SJCRH30 (cell line): ENCODE measurements at places on chromosomes 13 and 19. TPM values are rescaled to one million over a fixed set of nuclear protein-coding genes. Genes with fewer than 3 reads are reported as not detected.
A peak's percentile ranks its signal among the peaks of the same experiment; 100 is the strongest.

Gene GSX1
- not detected in 2 replicates for total RNA-seq

DNA sequence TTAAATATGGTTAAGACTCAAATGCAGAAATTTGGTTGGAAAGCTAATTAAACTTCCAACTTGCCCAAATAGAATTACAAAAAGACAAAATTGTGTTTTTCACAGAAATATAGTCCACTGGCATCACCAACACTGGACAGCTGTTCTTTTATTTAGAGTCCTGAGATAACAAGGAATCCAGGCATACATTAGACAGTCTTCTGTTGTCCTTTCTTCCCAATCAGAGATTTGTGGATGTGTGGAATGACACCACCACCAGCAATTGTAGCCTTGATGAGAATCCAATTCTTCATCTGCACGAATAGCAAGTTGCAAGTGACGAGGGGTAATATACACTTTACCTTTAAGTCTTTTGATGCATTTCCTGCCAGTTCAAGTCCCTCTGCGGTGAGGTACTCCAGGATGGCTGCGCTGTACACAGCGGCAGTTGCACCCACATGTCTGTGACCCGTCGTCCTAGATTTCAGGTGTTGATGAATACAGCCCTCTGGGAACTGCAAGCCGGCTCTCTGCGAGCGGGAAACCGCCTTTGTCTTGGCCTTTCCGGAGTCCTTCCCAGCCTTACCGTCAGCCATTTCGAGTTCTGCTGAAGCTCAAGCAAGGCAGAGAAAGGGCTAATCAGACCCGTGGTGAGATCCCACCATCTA lies 14.7 kb downstream of the UBAC2 start:
- H3K4me1 ChIP-seq, result no peaks in the 10 kb centered on the region
- H3K36me3 ChIP-seq, result no peaks in the 10 kb centered on the region

DNA sequence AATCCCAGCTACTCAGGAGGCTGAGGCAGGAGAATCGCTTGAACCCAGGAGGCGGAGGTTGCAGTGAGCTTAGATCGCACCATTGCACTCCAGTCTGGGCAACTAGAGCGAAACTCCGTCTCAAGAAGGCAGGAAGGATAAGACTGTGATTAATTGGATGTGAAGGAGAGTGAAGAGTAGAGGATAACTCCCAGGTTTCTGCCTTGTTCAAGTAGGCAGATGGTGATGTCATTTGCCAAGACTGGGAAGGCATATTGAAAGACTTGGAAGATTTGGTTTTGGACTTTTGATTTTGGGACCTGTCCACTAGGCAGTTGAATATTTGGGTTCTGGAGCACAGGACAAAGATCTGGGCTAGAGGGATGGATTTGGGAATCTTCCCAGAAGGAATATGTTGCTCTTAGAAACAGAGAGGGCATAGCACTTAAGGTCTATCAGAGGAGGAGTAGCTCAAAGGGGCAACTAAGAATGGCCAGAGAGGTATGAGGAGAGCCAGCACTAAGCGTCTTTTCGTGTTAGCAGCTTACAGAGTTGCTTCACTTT lies 20.0 kb downstream of the GARRE1 start:
- H3K4me3 ChIP-seq, result no peak overlapping the region
- H3K27me3 ChIP-seq, result no peaks in the 10 kb centered on the region
- DNase-seq, result no peak
- 0 out of 2 replicates have a peak, but pooled peaks cover 5% of the 10 kb centered on the region for H3K36me3 ChIP-seq

DNA sequence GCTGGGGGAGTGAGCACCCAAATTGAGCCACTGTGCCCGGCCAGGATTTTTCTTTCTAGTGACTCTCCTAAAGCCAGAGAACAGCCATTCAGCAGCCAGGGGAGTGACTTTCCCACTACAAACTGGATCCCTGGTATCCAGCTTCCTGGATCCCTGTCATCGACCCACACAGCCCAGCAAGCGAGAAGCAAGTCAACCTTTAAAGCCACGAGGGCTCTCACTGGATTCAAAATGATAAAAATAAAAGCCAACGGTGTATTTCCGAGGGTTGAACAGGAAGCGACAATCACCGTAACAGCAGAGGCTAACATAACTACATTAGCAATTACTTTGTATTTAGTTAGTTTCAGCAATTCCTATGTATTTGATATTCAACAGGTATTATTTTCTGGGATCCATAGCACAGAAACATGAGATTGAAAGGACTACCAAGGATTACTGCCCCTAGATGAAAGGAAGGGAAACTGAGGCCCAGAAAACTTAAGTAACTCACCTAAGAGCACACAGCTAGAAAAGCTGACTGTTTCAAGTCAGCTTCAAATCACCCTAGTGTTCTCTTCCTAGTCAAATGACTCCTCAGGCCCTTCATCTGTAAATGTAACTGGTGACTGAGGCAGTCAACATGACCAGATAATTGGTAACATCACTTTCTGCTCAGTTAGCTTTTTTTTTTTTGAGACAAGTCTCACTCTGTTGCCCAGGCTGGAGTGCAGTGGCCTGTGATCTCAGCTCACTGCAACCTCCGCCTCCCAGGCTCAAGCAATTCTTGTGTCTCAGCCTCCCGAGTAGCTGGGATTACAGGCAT lies 2.7 kb downstream of the RFX1 start:
- peaks cover 2% of the 10 kb centered on the region; the same call in 1 of the 2 replicates for H3K36me3 ChIP-seq
- DNase-seq, result no peak
- H3K27ac ChIP-seq, result no peak overlapping the region
- no peaks in the 10 kb centered on the region for H3K4me1 ChIP-seq
- H3K4me3 ChIP-seq, result no peak overlapping the region

DNA sequence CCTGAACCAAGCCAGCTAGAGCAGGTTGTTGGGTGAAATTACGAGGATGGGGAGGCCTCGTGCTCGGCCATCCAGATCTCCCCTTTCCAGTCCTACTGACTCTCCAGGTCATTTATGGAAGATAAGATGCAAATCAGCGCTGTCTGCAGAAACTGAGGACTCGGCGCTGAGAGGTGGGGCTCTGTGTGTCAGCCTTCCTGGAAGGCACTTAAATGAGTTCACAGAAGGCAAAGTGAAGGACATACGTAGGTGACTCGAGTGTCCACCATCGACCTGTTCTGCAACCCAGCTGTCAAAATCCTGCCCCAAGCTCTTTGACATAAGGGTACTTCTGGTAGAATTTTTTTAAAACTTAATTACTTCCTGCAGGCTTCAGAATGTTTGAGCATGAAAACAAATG lies 86.4 kb downstream of the RAB20 start:
- no peak overlapping the region for H3K27ac ChIP-seq
- H3K36me3 ChIP-seq, result peaks cover 44% of the 10 kb centered on the region
- H3K27me3 ChIP-seq, result no peaks in the 10 kb centered on the region
- no peak for DNase-seq
- H3K4me1 ChIP-seq, result peaks cover 27% of the 10 kb centered on the region
- H3K4me3 ChIP-seq, result no peak overlapping the region

Gene SYCN
- not detected in 2 replicates for total RNA-seq

DNA sequence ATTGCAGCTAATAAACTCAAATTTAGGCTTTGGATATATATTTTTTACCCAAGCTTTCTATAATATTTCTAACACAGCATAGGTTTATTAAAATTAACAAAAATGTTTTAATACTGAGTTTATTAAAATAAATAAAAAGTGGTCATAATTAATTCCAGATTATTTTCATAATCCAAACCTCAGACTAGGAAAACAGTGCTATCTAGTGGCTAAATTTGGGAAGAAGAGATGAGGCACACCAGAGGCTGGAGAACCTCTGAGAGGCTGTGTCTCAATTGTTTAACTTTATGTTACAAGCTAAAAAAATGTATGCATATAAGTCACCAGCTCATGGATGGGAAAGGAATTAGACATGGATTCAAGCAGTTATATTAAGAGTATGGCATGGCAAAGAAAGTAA lies 392.5 kb downstream of the DIAPH3 start:
- DNase-seq, result no peak
- peaks cover 22% of the 10 kb centered on the region for H3K4me1 ChIP-seq
- no peak overlapping the region for H3K27ac ChIP-seq
- H3K36me3 ChIP-seq, result peaks cover 5% of the 10 kb centered on the region; the same call in 1 of the 2 replicates
- H3K27me3 ChIP-seq, result no peaks in the 10 kb centered on the region
- no peak overlapping the region for H3K4me3 ChIP-seq

Gene FUT2
- total RNA-seq, result 0.08 and 0.30 TPM in 2 replicates

- no peaks in the 10 kb centered on the region for H3K27me3 ChIP-seq
- peak; percentile 98 for DNase-seq
- no peaks in the 10 kb centered on the region for H3K36me3 ChIP-seq
- peaks cover 45% of the 10 kb centered on the region for H3K4me1 ChIP-seq
- peak overlapping the region; percentile 16 for H3K4me3 ChIP-seq
Measured at GRCh38 chr13:41546372-41547190, 89.2 kb downstream of the RGCC start.

DNA sequence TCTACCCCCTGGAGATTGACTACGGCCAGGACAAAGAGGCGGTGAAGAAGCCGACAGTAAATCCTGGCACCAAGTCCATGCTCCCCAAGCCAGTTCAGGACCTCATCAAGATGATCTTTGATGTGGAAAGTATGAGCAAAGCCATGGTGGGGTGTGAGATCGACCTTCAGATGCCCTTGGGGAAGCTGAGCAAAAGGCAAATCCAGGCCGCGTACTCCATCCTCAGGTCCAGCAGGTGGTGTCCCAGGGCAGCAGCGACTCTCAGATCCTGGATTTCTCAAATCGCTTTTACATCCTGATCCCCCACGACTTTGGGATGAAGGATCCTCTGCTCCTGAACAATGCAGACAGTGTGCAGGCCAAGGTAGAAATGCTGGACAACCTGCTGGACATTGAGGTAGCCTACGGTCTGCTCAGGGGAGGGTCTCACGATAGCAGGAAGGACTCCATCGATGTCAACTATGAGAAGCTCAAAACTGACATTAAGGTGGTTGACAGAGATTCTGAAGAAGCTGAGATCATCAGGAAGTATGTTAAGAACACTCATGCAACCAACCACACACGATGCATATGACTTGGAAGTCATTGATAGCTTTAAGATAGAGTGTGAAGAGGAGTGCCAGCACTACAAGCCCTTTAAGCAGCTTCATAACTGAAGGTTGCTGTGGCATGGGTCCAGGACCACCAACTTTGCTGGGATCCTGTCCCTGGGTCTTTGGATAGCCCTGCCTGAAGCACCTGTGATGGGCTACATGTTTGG lies 24.0 kb upstream of the ANKRD10 start:
- no peak overlapping the region for H3K4me3 ChIP-seq
- no peaks in the 10 kb centered on the region for H3K36me3 ChIP-seq
- no peaks in the 10 kb centered on the region for H3K27me3 ChIP-seq
- DNase-seq, result no peak

Gene TEX26
- total RNA-seq, result not detected in 2 replicates

GRCh38 chr19:49546825-49547565 lies 19.2 kb downstream of the RCN3 start:
- H3K27ac ChIP-seq, result 0 out of 2 replicates have a peak overlapping the region, but pooled peaks have one; percentile 14
- peak; percentile 96 for DNase-seq
- H3K27me3 ChIP-seq, result no peaks in the 10 kb centered on the region

DNA sequence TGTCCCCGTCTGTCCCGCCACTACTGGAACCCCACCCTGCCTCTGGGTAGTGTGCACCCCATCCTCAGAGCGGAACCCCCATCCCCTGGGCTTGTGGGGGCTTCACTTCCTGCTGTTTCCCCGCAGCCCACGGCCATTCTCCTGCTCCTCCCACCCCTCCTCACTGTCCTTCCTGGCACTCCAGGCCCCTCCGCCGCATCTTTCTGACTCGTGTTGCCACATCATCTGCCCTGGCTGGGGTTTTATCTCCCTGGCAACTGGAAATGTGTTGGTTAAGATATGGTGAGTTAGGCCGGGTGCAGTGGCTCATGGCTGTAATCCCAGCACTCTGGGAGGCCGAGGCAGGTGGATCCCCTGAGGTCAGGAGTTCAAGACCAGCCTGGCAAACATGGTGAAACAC lies 37.3 kb downstream of the KDM4B start:
- H3K4me3 ChIP-seq, result no peak overlapping the region
- DNase-seq, result no peak
- H3K36me3 ChIP-seq, result no peaks in the 10 kb centered on the region
- H3K27ac ChIP-seq, result no peak overlapping the region

- peaks cover 2% of the 10 kb centered on the region; the same call in 1 of the 2 replicates for H3K4me1 ChIP-seq
- peak; percentile 8 for DNase-seq
- no peaks in the 10 kb centered on the region for H3K36me3 ChIP-seq
- no peak overlapping the region for H3K4me3 ChIP-seq
- H3K27me3 ChIP-seq, result no peaks in the 10 kb centered on the region
Measured at GRCh38 chr13:45542878-45543277, 72.7 kb downstream of the ERICH6B start.

- no peaks in the 10 kb centered on the region for H3K4me1 ChIP-seq
- H3K27ac ChIP-seq, result no peak overlapping the region
- H3K27me3 ChIP-seq, result no peaks in the 10 kb centered on the region
- H3K4me3 ChIP-seq, result no peak overlapping the region
- H3K36me3 ChIP-seq, result no peaks in the 10 kb centered on the region
- no peak for DNase-seq
Measured at GRCh38 chr19:3276341-3276799, 51.9 kb downstream of the CELF5 start.

- H3K36me3 ChIP-seq, result no peaks in the 10 kb centered on the region; the same call in none of the 2 replicates
- no peak overlapping the region for H3K27ac ChIP-seq
- no peaks in the 10 kb centered on the region for H3K27me3 ChIP-seq
- H3K4me1 ChIP-seq, result peaks cover 2% of the 10 kb centered on the region; the same call in 1 of the 2 replicates
Measured at GRCh38 chr13:45537516-45537915, 72.8 kb downstream of the COG3 start.

GRCh38 chr19:1362387-1363257 lies 21.1 kb upstream of the NDUFS7 start:
- no peak for DNase-seq

DNA sequence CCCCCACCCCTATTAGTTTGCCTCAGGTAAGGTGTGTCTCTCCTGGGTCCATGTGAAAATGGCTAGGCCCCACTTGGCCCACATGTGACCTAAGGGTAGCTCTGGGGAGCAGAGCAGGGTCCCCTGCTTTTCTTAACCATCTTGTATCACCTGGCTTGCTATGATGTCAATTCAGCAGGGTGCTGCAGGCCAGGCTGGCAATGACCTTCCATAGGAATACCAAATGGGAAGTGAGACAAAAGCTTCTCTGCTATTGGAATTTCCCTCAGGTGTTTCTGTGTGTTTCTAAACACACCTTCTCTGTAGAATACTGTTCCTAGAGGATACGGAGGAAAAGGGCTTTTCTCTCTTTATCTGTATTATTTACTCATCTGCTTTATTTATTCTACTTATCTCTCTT lies 35.7 kb upstream of the DACH1 start:
- H3K4me3 ChIP-seq, result no peak overlapping the region
- H3K27me3 ChIP-seq, result no peaks in the 10 kb centered on the region
- no peaks in the 10 kb centered on the region for H3K36me3 ChIP-seq
- H3K27ac ChIP-seq, result no peak overlapping the region
- DNase-seq, result no peak
- H3K4me1 ChIP-seq, result no peaks in the 10 kb centered on the region

Gene MAG
- total RNA-seq, result 1.2 and 3.6 TPM in 2 replicates

Gene HSPH1
- total RNA-seq, result 161 and 171 TPM in 2 replicates

DNA sequence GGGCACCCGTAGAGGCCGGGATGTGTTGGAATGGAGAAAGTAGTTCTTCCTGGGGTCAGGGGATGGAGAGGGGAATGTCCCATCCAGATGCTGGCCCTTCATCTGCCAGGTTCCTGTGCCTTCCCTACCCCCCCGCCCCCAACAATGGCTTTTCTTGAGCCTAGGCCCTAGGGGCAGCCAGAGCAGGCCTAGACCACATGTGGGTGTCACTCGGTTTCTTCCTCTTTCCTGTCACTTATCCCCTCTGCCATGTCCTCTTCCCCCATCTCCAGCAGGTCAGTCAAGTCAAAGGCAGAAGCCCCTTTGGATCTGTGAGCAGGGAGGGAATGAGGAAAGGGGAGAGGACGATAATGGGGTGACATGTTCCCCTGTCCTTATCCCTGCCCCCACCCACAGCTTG lies 36.4 kb downstream of the LYL1 start:
- peaks cover 43% of the 10 kb centered on the region for H3K4me1 ChIP-seq
- no peak overlapping the region for H3K27ac ChIP-seq
- H3K36me3 ChIP-seq, result no peaks in the 10 kb centered on the region
- H3K4me3 ChIP-seq, result no peak overlapping the region
- no peaks in the 10 kb centered on the region for H3K27me3 ChIP-seq
- DNase-seq, result no peak
